ENCODE measurements at places on chromosomes 13 and 19.

GRCh38 chr13:112756967-112757758 is 67.3 kb downstream of the ATP11A start:
- no peak for DNase-seq

- no peak for DNase-seq
Observed at GRCh38 chr13:105737688-105738087, 797.8 kb downstream of the EFNB2 start.

DNA sequence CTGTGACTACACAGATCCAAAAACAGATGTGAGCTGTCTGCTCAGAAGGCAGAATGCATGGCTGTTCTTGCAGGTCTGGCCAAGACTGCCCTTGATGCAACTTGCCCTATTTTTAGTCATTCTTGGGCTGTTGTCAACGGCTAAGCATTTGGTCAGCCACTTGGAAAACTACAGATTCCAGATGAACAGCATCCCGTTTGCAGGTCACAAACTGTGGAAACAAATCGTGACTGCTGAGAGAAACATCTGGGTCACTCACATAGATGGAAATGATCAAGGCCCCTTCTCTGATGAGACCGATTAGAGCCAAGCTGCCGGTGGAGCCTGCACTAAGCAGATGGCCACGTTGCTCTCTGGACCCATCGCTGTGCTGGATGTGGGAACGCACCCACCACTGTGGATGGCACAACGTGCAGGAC is 15.4 kb upstream of the METTL21C start:
- no peak for DNase-seq

GRCh38 chr19:35132254-35132653 is 2.6 kb downstream of the LGI4 start:
- DNase-seq = no peak

DNA sequence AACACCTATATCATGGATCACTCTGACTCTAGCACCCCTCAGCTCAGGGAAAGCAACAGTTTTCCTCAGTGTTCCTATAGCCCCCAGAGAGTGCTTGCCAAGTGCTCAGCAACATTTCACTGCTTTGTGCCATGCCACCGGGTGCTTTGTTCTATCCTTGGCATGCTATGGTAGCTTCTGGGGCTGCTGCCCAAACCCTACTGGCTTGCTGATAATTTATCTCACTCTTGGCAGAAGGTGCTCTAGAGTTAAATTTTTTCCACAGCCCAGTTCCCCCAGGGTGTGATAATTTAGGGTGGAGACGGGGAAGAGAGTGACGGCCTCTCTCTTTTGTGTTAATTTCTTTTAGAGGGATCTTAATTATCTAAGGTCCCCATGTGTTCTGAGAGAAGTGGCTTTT is 12.6 kb upstream of the CSNK1A1L start:
- DNase-seq = no peak

DNA sequence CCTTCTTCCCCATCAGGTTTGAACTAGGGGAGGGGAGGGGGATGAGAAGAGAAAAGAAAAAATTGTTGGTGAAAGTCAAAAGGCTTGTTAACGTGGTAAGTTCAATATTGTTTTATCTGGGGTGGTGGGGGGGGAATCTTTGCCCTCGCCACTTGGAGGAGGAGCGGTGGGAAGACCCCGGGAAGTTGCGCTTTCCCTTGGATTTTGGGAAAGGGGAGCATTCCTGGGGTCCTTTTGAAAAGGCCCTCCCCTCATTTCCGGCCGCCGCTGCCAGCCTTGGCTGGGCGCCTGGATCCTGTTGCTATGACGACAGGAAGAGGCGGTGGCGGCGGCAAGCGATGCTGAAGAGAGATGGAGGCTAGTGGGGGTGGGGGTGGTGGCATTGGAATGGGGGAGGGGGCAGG is 4.6 kb upstream of the CACNG8 start:
- DNase-seq = no peak

Measured in cerebellar nuclear complex (tissue), 1 donor.